ENCODE measurements at places on chromosomes 16 and 17.

GRCh38 chr17:78431692-78431958 is 53.2 kb downstream of the PGS1 start:
- no peak for DNase-seq

- DNase-seq: no peak
Measured at GRCh38 chr17:10743316-10744009, 13.6 kb upstream of the TMEM220 start.

DNA sequence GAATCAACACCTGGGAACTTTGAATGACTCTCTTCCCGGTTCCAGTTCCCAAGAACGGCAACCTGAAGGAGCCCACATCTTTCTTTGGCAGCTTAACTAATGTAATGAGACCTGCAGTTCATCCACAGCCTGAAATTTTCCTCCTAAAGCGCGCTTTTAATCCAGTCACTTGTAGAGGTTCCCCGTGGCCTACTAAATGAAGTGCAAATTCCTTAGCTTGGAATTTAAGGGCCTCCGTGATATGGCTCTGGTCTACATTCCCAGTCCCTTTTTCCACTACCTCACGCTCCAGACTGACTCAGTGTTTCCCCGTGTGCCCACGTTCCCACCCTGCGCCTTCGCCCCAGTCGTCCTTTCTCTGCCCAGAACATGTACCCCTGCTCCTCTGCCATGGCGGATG is 27.2 kb downstream of the FZD2 start:
- no peak for DNase-seq

GRCh38 chr17:16001226-16001897 is 1.7 kb downstream of the TTC19 start:
- DNase-seq: no peak

DNA sequence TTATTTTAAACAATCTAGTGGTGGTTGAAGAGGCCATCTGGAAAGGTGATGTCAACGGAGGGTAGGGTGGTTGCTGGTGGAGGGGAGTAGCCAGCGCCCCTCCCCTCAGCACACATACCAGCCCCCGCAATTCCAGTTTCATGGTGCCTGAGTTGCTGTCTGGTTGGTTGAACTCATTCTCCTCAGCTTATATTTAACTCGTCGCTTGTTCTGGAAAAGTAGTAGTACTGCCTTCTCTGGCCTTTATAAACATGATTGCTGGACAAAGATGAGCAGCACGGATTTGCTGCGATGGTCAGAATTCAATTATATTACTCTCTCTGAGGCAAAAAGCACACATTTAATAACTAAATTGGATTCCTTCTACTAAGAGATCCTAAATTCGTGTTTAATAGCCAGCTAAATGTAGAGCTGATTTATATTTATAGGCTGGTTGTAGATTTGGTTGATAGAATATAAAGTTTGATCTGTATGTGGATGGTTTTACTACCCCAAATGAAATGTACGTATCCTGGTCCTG is 238.0 kb upstream of the TBX2 start:
- no peak for DNase-seq

- no peak for DNase-seq
Measured at GRCh38 chr17:67829331-67829730, 4.0 kb downstream of the BPTF start.

Data from NCI-H345 (cell line).